ENCODE measurements at places on chromosomes 5 and 9.

- peak; percentile 85 for DNase-seq
Observed at GRCh38 chr5:151016700-151017099, 3.7 kb upstream of the GPX3 start.

DNA sequence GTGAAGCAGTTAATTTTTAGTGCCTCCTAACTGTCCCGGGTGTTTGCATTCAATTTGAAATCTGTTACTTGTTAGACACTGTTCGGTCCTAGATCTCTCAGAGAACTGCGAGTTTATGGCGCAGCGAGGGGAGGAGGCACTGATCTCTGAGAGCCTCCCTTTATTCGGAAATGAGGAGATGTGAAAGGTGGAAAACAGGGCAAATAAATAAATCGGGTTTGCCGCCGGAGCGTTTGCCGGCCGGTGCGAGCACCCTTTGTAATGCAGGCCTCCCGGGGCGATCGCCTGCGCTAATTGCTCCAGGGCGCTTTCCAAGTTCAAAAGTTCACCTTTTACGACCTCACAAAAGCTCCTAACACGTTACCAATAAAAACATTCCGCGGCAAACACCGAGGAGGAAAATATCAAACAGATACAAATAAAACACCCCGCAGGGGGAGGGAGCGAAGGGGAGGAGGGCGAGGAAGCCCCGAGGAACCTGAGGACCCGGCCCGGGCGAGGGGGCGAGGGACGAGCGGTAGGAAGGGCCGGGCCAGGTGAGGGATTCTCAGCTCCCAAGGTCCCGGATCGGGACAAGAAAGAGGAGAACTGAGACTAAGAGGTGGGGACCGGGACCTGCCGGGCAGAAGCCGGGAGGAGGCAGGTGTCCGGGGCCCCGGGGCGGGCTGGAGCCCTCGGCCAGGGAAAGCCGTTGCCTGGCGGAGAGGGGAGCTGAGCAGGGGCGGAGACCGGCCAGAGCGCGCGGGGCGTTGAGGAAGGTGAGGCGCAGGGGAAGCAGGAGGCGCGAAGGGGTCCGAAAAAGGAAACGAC lies 1.4 kb downstream of the NR6A1 start:
- no peak for DNase-seq

- DNase-seq = no peak
Observed at GRCh38 chr5:125604104-125604503, 819.1 kb upstream of the GRAMD2B start.

GRCh38 chr5:132372127-132372526 lies 2.6 kb downstream of the SLC22A5 start:
- peak; percentile 60 for DNase-seq

- no peak for DNase-seq
Observed at GRCh38 chr5:144042156-144042555, 128.3 kb downstream of the YIPF5 start.

DNA sequence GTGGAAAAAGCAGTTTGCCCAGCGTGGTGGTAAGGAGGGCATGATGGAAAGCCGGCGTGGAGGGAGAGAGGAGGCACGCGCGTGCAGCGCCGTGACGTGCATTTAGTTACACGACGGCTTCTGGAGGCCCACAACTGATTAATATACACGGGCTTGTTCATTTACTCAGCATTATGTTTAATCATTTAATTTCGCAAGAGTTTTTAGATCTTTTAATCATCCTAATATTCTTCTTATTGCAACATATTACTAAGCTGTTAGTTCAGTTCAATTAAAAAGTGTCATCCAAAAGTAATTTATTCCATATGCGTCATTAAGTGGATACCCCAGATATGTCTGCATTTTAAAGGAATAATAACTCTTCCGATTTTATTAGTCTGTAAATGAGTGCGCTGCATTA lies 220.5 kb downstream of the HSPA4 start:
- no peak for DNase-seq

- no peak for DNase-seq
Observed at GRCh38 chr5:88390481-88390880, 121.8 kb upstream of the TMEM161B start.

DNA sequence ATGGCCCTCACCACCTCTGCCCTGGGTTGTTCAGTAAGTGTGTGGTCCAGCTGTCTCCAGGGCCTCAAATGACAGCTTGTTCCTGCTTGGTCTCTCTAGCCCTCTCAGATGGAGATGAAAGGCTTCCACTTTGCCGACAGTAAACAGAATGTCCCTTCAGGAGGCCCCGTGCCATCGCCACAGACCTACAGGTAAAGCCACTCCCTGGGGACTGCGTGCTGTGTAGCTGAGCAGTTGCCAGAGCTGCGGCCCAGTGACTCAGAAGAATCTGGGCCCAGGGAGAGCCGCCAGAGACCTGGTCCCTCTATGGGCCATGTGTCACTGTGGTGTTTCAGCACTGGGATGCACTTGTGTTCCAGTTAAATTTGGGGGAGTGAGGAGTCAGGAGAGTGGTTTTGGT lies 10.6 kb upstream of the POMT1 start:
- DNase-seq = no peak

GRCh38 chr9:89919171-89919681 lies 314.4 kb downstream of the GADD45G start:
- DNase-seq = peak; percentile 72

DNA sequence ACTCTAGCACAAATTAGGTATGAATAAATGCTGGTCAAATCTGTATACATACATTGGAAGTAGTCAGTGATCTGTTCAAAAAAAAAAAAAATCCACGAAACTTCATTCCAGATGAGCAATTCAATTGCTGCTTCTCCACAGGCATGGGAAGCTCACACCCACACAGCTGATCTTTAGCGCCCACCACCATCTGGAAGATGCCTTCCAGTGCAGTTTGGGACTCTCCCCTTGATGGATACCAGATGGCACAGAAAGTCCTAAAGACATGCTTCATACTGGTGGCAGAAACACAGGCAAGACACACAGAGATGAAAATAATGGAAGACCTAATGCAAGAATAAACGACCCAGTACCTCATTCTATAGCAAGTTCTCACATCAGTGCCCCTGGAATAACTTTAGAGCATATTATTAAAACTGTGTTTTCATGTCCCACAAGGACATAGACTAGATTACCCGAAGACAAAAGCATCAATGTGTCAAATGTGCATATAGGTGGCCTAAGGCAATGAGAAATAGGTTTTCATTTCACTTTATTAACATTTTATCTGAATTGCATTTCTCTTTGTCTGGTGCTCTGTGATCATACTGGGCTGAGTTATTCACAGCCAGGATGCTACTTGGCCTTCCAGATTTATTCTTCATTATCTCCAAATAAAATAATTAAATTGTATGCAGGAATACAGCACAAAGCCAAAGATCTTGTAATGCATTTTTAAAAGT lies 135.4 kb upstream of the TAS2R1 start:
- no peak for DNase-seq

GRCh38 chr5:150653145-150653761 lies 7.8 kb upstream of the MYOZ3 start:
- no peak for DNase-seq

- no peak for DNase-seq
Observed at GRCh38 chr9:87898151-87898550, 15.5 kb downstream of the SPATA31E1 start.

DNA sequence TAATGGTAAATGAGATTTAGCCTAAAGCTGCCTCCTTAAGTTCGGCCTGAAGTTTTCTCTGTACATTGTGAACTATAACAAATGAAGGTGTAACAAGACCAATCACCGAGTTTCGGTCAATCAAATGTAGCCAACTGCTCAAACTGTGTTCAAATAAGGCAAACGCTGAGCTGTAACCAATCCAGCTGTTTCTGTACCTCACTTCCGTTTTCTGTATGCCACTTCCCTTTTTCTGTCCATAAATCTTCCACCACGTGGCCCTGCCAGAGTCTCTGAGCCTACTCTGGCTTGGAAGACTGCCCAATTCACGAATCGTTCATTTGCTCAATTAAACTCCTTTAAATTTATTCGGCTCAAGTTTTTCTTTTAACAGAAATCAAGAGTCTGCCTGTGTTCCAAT lies 193.5 kb upstream of the KLF9 start:
- DNase-seq = peak; percentile 80

GRCh38 chr9:120892748-120893610 lies 16.0 kb upstream of the PHF19 start:
- DNase-seq = no peak

- no peak for DNase-seq
Observed at GRCh38 chr9:118438810-118439209, 734.6 kb downstream of the TLR4 start.

DNA sequence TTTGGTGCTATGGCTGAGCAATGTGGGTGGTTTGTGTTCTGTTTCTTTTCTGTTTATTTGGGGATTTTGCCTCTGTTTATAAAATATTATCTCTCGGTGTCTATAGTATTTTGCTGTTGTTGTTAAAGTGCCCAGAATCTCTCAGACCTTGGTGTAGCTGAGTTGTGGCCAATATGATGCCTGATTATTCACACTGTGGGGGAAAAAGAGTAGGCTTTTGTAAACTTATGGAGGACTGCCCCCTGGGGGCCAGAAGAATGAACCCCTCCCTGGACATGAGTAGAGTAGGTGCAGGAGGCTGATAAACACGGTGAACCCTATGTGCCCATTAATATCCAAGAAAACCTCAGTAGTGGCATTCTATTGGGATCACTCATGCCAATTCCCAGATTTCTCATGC lies 49.0 kb upstream of the DPYSL3 start:
- DNase-seq = peak; percentile 59

- DNase-seq = no peak
Observed at GRCh38 chr9:134035041-134036039, 10.1 kb downstream of the BRD3OS start.

GRCh38 chr9:10371824-10372223 lies 241.0 kb downstream of the PTPRD start:
- DNase-seq = no peak

GRCh38 chr9:136533775-136534157 lies 12.1 kb downstream of the NOTCH1 start:
- peak; percentile 89 for DNase-seq

- DNase-seq = no peak
Observed at GRCh38 chr5:104170926-104171325, 608.3 kb upstream of the NUDT12 start.

DNA sequence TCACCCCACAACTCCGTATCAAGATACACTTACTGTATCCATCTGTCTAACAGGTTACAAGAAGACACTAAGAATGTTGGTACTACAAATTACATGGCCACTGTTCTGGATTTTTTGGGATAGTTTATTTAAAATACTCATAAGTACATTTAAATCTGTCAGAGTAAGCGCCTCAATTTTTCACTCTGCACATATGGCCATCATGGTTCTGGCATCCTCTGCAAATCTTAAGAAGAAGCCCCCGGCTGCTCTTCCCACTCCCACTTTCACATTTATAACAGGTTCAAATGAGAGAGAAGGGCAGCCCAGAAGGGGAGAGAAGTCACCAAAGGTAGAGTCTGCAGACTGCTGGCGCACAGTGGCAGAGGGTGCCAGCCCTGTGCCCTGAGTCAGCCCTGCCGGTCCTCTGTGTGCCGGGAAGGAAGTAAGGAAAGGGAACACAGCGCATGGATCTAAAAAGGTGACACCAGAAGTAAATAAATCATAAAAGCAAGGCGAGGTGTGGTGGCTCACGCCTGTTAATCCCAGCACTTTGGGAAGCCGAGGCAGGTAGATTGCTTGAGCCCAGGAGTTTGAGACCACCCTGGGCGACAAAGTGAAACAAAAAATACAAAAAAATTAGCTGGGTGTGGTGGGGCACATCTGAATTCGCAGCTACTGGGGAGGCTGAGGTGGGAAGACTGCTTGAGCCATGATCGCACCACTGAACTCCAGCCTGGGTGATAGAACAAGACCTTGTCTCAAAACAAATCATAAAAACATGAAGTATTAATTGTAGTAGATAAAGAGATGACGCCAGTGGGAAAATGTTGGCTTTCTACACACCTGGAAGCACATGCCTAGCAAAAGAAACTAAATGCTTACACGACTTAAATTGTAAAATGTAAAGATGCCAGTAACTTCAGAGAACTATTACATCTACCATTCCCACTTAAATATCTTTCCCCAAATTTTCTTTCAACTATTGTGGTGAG lies 30.0 kb downstream of the RNF130 start:
- no peak for DNase-seq

- no peak for DNase-seq
Observed at GRCh38 chr5:946720-947625, 54.3 kb downstream of the TRIP13 start.

- DNase-seq = no peak
Observed at GRCh38 chr5:14472986-14473567, 108.5 kb upstream of the OTULINL start.

GRCh38 chr5:132692632-132692967 lies 18.8 kb downstream of the IL4 start:
- no peak for DNase-seq

DNA sequence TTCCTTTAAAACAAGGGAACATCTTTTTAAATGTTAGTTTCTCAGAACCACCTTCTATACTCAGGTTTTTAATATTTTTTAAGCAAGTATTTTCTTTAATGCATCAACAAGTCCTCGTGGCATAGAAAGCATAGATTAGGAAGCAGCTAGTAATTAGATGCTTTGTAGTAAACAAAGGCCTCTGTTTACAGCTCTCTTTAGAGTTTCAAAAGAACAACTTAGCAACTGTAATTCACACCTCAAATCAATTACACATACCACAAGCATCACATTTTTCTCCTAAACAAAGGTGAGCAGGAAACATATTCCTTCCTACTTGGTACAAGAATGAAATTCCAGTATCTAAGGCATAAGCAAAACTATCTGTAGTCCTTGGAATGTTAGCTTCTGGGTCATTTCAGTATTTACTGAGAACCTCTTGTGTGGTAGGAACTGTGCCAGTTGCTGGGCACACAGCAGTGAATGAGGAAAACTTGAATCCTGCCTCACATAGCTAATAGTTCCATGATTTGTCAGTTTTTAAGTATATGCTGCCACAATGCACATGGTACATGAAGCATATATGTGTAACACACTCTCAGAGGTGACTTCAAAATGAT lies 249.1 kb downstream of the CEMIP2 start:
- no peak for DNase-seq
